ENCODE measurements at places on chromosomes 1 and 21. TPM values are rescaled to one million over a fixed set of nuclear protein-coding genes. Genes with fewer than 3 reads are reported as not detected.

The TTC39A gene
- total RNA-seq: 3.5 TPM

The TRIM63 gene
- not detected for total RNA-seq

The C1orf87 gene
- total RNA-seq: not detected

The CR1 gene
- not detected for total RNA-seq

The SPRR3 gene
- total RNA-seq: not detected

The PPP1R8 gene
- total RNA-seq: 32.8 TPM

The KLHDC8A gene
- total RNA-seq: not detected

The MCOLN2 gene
- 2.3 TPM for total RNA-seq

The SPRR2A gene
- total RNA-seq: not detected

The SPRR2G gene
- total RNA-seq: not detected

The CFAP107 gene
- not detected for total RNA-seq

GRCh38 chr1:245956225-245956624 lies 550.9 kb downstream of the SMYD3 start:
- no peak for DNase-seq

DNA sequence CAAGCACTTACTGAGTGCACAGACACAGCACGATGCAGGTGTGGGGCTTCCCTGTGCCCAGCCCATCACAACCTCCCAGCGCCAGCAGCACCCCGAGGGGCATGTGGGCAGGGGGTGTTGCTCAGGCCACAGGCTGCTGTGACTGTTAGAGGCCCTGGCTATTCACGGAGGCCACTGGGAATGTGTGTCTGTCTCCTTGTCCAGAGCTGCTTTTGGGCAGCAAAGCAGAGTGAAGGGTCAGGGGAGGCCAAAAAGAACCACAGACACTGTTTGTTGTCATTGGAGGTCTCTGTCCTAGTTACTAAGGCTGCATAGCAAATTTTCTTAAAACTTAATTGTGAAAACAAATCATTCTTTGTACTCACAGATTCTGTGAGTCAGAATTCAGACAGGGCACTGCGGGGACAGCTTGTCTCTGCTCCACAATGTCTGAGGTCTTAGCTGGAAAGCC lies 49.6 kb downstream of the TNFRSF8 start:
- no peak for DNase-seq

DNA sequence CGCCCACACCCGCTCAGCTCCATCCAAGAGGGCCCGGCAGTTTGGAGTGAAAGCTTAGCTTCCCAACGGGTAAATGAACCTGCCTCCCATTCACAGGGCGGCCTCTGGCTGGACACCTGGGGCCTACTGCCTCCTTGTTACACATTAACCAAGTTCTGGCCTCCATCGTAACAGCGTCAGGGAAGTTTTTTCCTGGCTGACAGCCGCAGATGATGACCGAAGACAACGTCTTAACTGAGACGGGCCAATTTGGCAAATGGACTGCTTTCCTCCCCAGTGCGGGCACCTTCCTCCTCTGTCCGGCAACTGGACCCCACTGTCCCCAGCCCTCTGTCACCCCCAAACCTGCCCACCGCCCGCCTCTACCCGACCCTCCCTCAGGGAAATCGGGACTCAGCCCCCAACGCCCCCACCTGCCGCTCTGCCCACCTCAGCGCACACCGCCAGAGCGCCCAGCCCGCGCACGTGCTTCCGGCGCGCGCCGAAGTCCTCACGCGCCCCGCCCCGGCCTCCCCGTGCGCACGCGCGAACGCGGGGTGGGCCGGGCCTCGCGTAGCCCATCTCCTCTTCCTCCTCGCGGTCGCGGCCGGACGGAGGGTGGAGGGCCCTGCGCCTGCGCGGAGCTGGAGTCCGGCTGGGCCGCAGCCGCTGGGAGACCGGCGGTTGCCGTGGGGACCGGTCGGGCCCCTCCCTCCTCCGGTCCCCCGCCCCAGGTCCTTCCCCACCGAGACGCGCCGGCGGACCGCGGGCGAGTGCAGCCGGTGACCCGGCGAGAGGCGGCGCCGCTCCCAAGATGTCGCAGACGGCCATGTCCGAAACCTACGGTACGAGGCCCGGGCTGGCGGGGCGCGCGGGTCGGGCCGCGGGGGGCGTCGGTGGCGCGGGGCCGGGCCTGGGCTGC lies at the start of gene RAB4A:
TSS of gene RAB4A (plus strand) at position 565 of the 901 bp plus-strand sequence. CDS start at position 794, 229 bp downstream.
- peak; percentile 68 for DNase-seq

GRCh38 chr1:37813529-37814145 lies 5.6 kb upstream of the YRDC start:
- no peak for DNase-seq

DNA sequence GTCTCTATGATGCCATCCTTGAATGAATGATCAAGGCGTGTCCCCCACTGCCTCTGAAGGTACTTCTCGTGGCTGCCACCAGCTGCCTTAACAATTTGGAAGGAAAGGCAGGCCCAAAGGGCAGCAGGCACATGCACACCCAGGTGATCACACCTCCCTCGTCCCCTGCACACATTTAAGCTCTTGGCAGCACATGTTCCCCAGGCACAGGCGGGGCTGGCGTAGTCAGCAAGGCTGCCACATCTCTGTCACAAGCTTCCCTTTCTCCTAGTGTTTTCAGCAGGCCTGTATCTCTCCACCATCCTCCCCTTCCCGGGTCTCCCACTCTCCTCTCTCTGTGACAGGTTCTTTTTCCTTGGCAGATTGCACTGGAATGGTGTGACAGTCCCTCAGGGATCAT lies 111.9 kb downstream of the CACNA1E start:
- no peak for DNase-seq

DNA sequence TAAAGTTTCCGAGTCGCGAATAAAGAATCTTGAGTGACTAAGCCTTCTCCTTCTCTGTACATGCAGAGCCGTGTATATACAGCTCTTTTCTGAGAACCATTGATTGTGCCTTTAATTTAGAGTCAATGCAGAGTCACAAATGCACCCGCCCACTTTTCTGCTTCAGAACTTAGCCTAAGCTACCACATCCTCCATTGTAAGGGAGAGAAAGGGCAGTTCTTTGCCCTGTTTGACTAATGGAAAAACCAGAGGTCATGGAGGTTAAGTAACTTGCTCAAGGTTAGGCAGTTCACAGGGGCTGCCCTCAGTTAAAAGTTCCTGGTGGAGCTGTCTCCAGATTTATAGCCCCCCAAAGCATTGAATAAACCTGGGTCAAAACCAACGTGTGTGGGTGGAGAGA lies 139.6 kb downstream of the TOMM20 start:
- DNase-seq: no peak

DNA sequence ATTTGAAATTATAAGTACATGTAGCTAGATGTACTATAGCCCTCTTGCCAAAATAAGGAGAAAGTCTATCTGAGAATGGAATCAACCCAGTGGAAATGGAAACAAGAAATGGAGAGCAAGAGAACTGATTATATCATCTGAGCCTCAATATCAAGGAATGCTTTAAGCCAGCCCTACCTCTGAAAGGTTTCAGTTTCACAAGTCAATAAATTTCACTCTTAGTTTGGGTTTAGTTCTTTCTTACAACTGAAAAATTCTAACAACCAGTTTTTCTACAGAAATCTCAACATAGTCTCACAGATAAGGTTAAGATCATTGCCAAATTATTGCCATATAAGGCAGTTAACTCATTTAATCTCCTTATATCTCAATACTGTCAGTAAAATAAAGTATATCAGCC lies 80.0 kb downstream of the EPS15 start:
- DNase-seq: no peak

- no peak for DNase-seq
These were observed 1.1 kb upstream of the RPRD2 start for GRCh38 chr1:150362721-150363425.

- DNase-seq: no peak
These were observed 92.9 kb downstream of the TRIM11 start for GRCh38 chr1:228313536-228314277.

- DNase-seq: no peak
These were observed 15.3 kb downstream of the DNAJC11 start for GRCh38 chr1:6686294-6686693.

GRCh38 chr1:30745834-30746208 lies 11.8 kb downstream of the LAPTM5 start:
- no peak for DNase-seq

DNA sequence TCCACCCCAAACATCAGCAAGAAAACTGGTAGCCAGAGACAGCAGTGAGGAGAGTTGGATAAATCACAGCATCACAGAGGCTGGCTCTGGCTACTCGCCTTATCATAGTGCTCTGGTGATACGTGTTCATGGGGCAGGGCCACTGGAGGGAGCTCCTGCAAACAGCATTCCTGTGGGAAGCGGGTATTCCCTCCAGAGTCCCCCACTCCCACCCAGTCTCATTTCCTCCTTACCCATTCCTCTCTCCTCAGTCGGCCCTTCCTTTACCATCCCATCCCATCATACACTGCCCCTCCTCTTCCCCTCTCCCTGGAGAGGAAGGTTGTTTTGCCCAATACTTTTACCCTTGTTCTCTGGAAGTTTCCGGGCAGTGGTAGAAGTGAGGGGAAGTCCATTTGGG lies 7.1 kb downstream of the NHLH2 start:
- peak; percentile 5 for DNase-seq

- no peak for DNase-seq
These were observed 16.5 kb upstream of the SETDB1 start for GRCh38 chr1:150909585-150910180.

GRCh38 chr21:37266515-37267221 lies 466 bp downstream of the VPS26C start:
- no peak for DNase-seq

- DNase-seq: no peak
These were observed 397.7 kb downstream of the RWDD3 start for GRCh38 chr1:95631695-95632094.

DNA sequence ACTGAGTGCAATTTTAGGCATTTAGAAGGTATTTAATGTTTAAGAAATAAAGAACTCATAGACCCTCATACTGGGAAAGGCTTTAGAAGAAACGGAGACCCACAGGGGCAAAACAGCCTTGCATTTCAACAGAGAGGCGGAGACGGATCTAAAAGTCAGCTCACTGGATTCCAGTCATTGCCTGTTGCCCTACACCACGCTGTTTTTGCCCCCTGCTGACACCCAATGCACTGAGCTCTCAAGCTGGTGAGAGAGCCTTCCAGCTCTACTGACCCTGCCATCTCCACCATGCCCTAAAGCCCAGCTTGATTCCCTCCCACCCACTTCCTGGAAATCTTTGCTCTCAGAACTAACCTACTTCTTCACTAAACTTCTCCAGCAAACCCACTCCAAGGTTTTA lies 7.2 kb upstream of the TRAF3IP3 start:
- DNase-seq: no peak

DNA sequence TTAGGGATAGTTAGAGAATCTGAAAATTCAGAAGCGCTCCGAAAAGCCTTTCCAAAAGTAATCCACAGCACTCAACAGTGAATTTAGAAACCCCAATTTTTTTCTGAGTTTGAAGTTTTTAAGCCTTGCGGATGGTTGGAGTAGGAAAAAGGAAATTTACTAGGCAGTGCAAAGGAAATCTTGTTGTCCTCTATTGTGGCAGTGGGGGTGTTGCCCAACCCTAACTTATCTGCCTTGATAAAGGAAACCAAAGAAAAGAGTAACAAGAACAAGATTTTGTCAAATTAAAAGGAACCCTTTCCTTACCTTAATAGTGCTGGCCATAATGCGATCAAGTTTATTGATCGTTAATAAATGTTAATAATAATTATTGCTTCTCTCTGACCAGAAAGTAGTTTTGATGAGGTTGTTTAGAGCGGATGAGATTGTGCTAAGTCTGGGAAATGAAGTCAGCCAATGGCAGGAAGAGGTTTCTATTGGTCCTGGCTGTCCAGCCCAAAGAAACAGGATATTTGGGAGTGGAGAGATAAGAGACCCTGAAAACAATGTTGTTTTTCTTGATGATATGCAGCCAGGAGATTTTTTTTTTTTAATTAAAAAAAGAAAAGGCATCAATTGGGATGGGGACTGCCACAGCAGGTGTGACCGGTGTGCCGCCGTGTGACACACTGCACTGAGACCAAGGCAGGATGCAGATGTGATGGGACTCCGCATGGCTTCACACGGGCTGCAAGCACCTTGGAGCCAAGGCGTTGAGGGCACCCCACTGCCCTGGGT lies at the start of gene ERG:
TSS of gene ERG (minus strand) at position 421 of the 777 bp plus-strand sequence. CDS start at position 324, 97 bp downstream.
- no peak for DNase-seq

DNA sequence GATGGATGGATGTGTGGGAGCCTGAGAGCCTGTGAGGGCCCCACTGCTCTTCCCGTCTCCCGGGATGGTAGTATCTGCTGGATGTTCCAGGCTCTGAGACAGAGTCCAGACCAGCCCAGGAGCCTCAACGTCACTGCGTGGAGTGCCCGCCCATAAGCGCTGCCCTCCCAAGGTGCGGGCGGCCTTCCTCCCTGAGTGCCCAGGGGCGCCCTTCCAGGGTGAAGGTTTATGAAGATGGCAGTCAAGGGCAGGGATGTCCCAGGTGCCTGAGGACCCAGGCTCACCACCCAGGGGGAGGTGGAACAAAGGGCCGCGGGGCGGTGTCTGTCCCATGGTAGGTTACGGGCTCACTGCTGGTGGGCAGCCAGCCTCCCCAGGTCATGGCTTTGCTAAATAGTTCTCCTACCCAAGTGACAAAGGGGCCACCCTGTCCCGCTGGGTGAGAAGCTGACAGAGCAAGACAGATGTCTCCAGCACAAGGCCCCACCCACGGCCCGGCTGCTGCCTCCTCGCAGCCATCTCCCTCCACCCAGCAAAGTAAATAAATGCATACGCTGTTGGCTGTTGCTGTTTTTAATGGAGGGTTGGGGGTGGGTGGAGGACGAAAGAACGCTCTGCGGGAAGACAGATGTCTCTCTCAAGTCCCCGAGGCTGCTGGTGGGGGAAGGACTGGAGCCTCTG lies 9.0 kb upstream of the GPR153 start:
- DNase-seq: no peak

- no peak for DNase-seq
These were observed 4.1 kb downstream of the COL6A1 start for GRCh38 chr21:45985471-45986315.

DNA sequence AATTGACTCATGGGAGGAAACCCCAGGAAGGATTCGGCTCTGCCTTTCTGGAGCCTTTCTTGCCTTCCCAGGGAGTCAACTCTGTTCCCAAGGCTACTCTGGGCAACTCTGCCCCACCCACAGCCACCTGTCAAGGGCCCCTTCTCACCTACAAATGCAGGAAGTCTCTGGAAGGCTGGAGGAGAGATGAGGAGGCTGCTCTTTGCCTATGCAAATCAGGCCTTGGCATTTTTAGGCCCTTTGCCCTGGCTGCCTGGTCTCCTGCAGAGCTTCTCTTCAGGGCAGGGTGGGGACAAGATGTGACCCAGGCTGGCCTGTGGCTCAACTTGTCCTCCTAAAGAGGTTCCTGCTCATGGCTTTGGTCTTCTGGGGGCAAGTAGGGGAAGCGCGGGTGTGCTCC lies 5.4 kb downstream of the SLC6A9 start:
- DNase-seq: no peak

- DNase-seq: no peak
These were observed 58.1 kb downstream of the CASZ1 start for GRCh38 chr1:10738061-10739058.

GRCh38 chr1:60965280-60965854 lies 117.0 kb upstream of the NFIA start:
- DNase-seq: no peak

DNA sequence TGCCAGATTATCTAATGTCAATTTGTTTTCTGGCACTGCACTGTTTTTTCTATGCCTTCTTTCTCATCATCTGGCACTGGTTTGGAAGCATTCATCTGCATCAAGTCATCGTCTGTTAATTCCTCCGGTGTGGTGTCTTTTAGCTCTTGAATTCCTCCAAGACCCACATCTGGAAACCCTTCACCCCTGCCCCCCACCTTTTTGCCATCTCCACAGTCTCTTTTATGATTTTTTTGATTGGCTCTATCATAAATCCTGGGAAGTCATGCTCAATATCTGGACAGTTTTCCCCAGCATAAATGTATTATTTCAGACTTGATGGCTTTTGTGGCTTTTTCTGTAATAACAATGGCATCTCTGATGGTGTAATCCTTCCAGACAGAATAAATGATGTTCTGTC lies 10.4 kb upstream of the KCNK1 start:
- no peak for DNase-seq

All from H4 (cell line).